Tongue (tissue), 3 donors: ENCODE measurements at places on chromosomes 5 and 9. TPM values are rescaled to one million over a fixed set of nuclear protein-coding genes. Genes with fewer than 3 reads are reported as not detected.

The PTGDS gene
- total RNA-seq, result 10.2 TPM

The SMARCA2 gene
- 176 TPM for total RNA-seq

- DNase-seq, result peak; percentile 92
Observed at GRCh38 chr9:107638521-107639310, 149.1 kb upstream of the KLF4 start.

DNA sequence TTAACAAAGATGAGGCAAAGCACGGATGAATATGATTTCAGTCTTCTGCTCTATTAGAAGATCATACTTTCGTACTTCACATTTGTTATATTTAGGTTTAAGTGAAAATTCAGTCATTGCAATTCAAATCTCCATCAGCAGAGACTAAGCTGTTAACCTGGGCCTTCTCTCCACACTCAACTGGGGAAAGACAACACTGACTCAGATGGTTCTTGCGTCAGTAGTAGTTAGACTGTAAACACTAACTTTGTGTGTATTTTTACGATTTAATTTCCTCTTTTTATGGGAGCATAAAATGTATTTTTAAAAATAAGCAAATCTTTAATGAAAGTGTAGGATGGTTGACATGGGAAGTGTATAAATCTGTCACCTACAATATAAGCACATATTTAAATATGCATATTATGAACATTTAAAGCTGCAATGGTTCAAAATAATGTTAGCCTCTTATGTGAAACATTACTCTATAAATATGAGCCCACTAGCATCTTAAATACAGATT is 42.7 kb upstream of the ZNF608 start:
- no peak for DNase-seq

GRCh38 chr9:88927510-88927909 is 63.8 kb upstream of the S1PR3 start:
- DNase-seq, result no peak

DNA sequence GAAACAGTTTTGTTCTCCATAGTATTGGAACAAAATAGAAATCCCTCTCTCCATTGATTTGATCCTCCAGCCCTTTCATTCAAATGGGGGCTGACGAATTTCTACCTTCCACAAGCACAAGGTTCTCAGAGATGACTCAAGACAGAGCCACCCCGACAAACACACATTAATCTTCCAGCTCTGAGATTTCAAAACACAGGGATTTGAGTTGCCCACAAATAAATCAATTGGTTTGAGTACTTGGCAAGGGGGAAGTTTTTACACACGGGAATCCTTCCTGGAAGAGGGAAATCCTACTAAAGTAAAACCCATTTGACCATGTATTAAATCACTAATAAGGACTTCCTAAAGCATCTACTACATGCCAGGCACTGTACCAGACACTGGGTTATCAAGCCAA is 5.4 kb downstream of the ADRA1B start:
- no peak for DNase-seq

GRCh38 chr5:30832519-30832918 is 361.0 kb upstream of the CDH6 start:
- DNase-seq, result no peak

DNA sequence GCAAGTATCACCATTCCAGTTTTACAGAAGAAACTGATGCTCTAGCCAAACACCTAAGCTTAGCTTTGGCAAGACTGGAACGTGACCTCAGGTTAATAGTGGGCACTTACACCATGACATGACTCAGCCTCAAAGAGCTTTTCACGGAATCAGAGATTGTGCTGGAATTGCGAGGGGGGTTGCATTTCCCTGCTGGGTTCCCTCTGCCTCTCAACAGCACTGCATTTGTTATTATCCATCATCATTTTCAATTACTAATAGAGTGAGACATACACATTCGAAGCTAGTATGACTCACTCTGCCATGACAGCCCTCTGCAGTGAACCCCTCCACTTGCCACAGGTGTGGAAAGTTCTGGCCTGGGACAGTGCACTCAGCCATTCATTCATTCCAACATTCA is 8.0 kb downstream of the SPOCK1 start:
- no peak for DNase-seq

DNA sequence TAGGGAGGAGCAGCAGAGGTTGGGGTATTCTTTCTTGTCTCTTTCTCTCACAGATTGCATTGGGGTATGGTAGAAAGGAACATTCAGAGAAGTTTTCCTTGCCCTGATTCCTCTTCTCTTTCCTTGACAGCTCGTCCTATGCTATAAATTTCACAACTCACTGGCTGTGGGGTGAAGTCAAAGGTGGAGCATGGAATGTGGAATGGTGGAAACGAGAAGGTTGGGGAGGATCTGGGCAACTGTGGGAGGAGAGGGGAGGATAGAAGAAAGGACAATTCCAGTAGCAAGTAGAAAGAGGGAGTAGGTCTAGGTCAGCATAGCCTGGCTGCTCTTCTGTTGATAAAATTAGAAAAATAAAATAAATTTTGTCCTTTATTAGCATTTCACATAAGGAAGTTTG is 39.0 kb upstream of the POC5 start:
- DNase-seq, result no peak
